ENCODE measurements at places on chromosomes 5 and 9.

DNA sequence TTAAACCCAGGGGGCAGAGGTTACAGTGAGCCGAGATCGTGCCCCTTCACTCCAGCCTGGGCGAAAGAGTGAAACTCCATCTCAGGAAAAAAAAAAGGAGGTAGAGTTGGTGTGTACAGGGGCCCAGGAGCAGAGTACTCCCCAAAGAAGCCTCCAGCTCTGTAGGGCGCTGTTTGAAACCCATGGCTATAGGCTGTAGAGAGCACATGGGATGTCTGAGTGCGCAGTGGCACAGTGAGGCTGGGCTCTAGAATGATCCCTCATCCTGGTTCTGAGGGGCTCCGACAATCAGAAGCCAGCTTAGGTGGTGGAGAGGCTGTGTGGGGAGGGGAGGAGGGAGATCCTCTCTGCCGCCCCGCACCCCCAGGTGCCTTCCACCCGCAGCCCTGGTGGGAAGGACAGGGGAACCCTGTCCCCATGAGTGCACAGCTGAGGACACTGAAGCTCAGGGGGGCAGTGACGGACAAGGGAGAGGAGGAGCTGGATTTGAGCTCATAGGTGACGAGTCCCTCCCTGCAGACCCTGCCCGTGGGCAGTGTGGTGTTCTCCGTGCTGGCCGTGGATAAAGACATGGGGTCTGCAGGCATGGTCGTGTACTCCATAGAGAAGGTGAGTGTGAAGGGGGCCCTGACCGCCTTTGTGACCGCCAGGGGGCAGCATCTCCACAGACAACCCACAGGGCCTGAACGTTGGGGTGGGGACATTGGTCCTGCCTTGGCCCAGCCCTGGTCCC, 24.6 kb downstream of the CDHR2 start:
- DNase-seq = peak; percentile 81

- DNase-seq = no peak
These were observed 96.1 kb upstream of the CDKN2B start for GRCh38 chr9:22105005-22105722.

GRCh38 chr5:82549263-82549662, 271.1 kb upstream of the RPS23 start:
- DNase-seq = no peak

DNA sequence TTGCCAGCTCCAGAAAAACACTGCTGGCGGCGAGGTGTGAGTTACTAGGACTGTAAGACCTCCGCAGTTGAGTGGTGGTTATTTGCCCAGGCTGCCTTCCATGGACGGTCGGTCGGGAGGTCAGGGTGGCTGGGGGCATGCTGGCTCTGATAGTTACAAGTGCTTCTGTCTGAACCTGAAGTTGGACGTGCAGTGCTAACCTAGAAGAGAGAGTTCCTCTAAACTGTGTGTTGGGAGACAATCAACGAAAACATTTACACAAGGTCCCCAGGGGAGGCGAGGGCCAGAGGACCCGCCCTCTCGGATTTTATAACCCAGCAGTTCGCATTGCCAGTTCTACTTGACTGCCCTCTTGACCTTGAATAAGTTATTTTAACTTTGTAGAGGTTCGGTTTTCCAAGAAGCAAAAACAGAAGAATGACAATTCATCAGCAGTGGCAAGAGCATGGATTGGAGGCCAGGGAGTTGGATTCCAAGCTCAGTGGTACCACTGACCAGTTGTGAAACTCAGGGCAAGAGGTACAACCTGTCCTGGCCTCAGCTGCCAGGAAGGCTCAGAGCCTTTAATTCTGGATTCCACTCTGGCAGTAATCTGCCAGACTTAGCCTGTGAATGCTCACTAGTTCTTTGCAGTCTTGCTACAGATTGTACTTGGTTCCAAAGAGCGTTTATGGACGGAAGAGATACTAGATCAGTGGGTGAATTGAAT, 28.7 kb upstream of the PDE8B start:
- no peak for DNase-seq

DNA sequence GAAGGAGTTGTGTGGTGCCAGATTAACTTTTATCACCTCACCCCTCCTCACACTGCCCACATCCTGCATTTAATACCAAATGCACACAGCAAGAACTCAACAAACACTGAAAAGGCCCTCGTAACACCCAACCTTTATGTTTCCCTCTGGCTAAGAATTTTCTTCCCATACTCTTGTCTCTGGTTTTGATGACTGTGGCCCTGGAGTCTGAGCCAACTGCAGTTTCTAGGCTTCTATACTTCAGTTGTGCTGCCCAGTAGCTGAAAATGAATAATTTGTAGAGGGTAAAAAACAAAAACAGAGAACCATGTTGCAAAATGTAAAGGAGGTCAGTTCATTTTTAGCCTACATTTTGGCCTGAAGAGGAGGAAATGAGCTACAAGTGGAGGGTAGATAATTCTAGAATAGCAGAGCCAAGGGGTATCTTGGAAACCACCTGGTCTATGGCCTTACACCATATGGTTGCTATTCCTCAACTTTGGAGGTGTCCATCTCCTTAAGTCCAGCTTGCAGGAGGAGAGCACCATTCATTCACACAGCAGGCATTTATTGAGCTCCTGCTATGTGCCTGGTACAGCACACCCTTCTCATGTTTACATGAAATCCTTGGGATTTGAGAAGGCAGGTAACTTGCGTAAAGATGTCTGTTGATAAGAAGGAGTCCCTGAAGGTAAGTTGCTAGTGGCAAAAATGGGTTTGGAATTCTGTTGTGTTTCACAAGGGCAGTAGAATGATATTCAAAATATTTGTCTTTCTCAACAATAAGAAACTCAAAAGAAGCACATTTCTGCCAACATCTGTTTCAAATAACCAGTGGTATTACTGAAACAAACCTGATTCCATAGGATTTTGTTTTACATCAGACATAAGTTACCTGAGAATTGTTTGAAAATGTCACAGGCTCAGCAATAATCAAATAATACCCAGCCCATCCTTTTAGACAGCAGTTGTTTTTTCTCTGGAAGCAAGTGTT, 83.8 kb upstream of the TNFAIP8 start:
- DNase-seq = no peak

- DNase-seq = no peak
These were observed 577 bp upstream of the CCDC112 start for GRCh38 chr5:115297031-115297430.

DNA sequence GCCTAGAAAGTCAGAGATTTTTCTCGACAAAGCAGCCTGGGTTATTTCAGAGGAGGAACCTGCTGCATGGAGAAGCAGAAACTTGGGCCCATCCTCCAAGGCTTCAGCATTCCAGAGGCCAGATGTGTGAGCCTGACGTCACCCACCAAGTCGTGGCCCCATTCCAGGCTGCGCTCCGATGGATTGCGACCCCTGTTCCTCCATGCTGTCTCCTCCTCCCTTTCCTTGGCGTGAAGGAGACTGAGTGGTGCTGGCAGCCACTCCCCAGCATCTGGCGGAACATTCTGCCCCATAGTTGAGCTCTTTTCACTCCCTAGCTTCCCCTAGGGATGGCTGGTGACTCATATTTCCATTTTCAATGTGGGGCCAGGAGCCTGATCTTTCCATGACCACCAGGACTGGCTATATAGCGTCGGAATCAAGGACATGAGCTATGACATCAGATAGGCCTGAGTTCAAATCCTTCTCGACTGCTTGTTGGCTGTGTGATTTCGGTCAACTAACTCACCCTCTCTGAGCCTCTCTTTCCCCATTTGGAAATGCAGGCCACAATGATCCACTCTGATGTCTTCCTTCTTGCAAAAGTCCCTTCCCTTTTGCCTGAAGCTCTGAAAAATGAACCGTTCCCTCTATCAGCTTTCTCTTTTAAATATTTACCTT, 24.5 kb upstream of the DUSP1 start:
- DNase-seq = no peak

DNA sequence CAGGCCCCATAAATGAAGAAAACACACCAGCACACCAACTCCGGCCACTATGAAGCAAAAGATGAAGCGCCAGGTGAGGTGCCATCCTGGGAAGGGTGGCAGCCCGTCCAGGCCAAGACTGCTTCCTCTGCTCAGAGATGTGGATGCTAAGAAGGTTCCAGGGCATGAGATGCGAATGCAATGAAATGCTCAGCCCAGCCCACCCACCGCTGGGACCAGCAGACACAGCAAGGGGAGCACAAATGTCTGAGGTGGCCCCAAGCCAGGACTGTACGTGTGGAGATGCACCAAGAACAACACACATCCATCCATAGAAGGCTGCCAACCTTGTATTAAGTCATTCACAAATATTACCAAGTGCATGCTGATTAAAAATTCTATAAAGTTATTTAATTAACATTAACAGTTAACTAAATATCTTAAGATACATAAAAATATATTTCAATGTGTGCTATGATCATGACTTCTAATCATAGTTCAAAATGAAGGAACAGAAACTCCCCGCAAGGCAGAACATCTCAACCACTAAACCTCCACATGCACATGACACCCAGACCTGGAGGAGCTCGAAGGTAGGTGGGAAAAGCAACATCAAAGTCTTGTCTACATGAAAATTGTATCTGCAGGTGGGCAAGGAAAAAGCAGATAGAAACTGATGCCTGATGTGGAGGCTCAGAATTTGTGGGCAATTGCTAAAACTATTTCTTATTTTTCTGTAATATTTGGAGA, 43.7 kb downstream of the BICD2 start:
- DNase-seq = no peak

- DNase-seq = no peak
These were observed 258.7 kb downstream of the IRX1 start for GRCh38 chr5:3854188-3854821.

- no peak for DNase-seq
These were observed 659.8 kb downstream of the IRX1 start for GRCh38 chr5:4255441-4255840.

DNA sequence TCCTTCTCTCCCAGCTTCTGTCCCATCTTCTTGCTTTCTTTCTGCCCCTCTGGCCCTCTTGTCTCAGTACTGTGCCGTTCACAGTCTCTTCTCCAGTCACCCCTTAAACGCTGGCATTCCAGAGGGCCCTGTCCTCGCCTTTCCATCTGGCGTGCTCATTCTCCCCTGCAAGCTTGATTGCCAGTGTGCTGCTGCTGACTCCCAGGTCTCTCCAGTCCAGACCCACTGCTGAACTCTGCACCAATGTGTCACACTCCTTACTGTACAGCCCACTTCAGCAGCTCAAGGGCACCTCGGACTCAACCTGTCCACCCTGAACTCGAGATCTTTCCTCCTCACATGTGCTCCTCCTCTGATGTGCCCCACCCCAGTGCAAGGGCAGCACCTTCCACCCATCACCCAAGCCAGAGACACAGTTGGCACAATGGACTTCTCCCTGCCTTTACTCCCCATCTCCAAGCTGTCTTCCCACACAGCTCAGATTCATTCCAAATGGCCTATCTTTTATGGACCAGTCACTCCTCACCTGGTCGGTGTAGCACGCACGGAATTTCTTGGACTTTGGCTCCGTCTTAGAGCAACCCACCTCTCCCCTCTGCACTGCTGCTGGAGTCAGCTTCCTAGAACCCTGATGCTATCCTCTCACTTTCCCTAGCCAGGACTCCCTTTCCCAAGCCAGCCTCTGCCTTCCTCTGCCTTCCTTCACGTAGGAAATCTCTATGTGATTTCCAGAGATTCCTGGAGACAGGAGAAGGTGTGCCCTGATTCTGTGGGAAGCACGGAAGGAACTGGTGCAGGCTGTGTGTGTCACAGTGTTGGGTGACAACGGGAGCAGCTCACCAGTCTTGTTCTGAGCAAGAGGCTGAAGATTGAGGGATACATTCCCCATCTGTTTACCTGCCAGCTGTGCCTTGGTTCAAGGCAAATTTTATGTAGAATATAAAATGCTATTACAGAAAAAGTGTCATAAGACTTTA, 26.0 kb upstream of the SLC2A8 start:
- no peak for DNase-seq

GRCh38 chr5:79728396-79728795, 38.8 kb downstream of the CMYA5 start:
- DNase-seq = no peak

DNA sequence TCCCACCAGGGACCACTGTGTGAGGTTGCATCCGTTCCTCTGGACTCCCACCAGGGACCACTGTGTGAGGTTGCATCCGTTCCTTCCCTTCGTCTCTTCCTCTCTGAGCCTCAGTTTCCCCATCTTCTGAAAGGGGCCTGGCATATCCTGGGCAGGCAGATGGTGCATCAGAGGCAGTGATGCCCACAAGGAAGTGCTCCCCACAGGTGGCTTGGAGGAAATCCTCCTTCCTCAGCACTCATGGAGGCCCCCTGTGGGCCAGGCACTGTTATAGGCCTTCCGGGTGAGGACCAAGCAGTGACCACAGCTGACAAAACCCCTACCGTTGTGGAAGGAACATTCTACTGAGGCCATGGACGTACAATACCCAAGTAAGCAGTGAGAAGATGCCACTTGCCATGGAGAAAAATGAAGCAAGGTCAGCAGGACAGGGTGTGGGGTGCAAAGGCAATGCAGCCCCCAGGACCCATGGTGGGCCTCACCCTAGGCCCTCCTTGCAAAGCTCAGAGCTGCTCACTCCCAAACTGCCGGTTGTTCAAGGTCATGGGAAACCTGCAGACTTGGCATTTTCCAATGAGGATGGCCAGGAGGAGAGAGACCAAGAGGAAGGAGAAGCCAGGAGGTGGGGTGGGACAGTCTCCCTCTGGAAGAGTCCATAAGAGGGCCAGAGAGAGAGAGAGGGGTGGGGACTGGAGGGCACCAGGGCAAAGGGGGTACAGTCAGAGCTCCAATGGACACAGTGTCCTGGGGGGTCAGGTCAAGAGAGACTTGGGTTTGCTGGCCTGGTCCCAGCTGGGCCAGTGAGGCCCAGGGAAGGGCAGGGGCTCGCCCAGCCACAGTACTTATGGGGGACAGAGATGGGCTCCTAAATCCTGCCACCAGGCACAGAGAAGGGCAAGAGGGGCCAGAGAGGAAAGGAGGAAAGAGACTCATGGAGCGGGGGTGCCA, 51.1 kb downstream of the C9orf50 start:
- DNase-seq = no peak

GRCh38 chr5:16628376-16628775, 11.6 kb upstream of the RETREG1 start:
- no peak for DNase-seq

GRCh38 chr5:18829539-18829938, 1158.5 kb downstream of the CDH18 start:
- no peak for DNase-seq

DNA sequence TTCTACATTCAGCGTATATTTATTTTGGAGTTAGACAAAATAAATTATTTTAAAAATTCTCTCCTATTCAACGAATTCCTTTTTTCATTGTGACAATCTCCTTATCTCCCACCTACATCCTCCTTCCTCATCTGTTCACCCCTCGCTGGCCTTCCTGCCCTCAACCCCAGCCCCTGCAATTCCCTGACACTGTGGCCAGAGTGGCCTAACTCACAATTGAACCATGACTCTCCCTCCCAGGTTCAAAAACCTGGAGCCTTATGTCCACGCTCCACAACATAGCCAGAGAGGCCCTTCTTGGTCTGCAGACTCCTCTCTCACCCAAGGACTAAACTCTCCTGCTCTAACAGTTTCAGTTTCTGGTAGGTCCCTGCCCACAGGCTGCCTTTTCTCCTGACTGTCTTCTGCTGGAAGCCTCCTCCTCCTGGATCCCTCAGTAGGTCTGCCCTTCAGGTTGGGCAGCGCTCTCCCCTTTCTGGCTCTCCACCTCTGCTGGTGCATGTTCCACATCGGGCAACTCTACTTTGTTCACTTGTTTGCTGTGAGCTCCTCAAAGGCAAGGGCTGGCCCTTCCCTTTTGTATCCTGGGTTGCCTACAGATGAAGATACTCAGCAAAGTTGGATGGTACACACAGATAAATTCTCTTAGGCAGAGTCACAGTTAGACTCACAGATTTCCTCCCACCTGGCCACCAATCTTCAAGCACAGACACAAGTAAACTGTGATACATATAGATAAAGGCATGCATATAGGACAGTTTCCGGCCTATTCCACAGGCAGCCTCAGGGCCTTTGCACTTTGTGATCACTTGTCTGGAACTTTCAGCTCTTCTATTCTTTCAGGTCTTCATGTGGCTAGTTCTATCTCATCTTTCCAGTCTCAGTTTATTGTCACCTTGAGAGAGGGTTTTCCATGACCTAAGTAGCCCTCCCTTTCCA, 19.8 kb upstream of the MYORG start:
- no peak for DNase-seq
